Activated CD4-positive, alpha-beta memory T cell treated with anti-CD3 and anti-CD28 coated beads for 36 hours (primary cell): ENCODE measurements at places on chromosomes 5 and 9. TPM values are rescaled to one million over a fixed set of nuclear protein-coding genes. Genes with fewer than 3 reads are reported as not detected.

DNA sequence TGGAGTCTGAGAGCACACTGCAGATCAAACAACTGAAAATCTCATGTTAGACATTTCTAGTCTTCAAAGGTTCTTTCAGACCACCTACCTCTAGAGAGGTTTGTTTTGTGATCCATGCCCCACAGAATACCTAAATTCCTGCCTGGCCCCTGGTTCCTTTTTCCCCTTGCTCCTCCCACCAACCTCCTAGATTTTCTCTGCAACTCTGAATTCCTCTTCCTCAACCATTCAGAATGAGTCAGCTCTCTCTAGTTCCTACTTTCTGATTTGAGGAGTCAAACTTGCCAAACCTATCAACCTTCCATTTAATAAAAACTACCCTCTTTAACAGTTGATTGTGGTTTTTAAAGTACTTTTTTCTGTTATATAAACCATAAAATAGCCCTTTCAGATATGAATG is 83.2 kb upstream of the ZNF462 start:
- no peak for DNase-seq

DNA sequence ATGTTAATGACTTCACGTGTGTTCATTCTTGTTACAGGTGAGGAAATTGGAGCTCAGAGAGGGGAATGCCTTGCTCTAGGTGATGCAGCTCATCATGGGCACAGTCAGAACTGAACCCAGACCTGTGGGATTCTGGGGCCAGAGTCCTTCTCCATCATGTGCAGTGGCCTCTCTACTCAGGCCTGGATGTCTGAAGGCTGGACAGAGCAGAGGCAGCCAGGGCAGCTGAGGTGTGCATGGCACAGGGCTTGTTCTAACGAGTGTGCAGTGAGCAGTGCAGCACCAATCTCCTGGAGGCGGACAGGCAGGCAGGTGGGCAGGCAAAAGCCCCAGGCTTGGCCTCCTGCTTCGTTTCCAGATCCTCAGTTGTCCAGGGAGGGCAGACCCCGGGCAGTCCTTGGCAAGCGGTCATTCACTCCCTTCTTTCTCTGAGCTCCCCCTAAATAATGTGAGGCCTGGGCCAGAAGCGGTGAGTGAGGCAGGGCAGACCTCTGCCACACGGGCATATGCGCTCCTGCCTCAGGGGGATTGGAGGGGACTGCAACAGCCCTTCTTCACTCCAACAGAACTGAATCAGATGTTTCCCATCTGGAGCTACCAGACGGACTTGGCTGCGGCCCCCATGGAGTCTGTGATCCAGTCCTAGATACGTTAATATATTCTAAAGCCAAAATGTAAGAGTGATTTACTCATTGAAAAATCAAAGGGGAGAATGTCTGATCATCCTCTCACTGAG is 68.7 kb upstream of the FSTL4 start:
- no peak for DNase-seq

DNA sequence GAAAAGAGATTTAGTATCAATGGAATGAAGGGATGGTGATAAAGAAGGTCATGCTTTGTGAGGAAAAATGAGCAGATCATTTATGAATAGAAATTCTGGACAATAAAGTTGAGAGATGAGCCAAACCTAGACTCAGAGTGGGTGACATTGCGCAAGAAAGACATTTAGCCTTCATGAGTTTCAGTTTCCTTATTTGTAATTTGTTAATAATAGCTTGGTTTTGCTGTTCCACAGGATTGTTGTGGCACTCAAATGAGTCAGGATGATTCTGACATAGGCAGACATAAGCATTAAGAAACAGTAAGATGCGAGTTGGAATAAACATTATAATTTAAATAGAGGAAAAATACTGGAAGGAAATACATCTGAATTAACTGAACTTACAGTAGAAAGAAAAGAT is 34.8 kb downstream of the ITGA2 start:
- DNase-seq: no peak

GRCh38 chr5:115644046-115644445 is 18.2 kb upstream of the TMED7 start:
- DNase-seq: no peak

- DNase-seq: no peak
Observed at GRCh38 chr5:175325681-175326080, 118.3 kb downstream of the DRD1 start.

DNA sequence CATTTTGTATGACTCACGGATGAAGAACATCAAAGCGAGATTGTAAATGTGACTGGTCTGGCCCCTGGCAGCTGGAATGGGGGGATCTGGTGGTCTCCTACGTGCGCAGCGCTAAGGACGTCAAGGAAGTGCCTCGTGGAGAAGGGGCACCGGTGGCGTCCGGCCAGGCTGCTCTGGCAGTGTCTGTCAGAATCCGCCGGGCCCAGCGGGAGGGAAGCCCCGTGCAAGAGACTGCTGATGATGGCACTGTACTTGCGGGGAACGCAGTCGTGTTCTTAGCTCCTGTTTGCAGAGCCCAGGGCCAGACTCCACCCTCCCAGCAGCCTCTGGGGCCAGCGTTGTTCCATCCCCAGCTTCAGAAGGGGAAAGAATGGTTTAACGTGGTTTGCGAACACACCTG is 75.5 kb downstream of the COL5A1 start:
- DNase-seq: no peak

Gene APBA1
- 0.26 TPM for total RNA-seq

Gene TMEFF1
- total RNA-seq: 0.95 TPM

Gene SH2D3C
- total RNA-seq: 35.3 TPM
